Fibroblast of skin of right quadriceps (primary cell): ENCODE measurements at places on chromosomes 6 and 20.

- DNase-seq: no peak
Measured at GRCh38 chr6:89372506-89372901, 20.0 kb upstream of the UBE2J1 start.

- DNase-seq: no peak
Measured at GRCh38 chr6:87364602-87365252, 20.1 kb downstream of the C6orf163 start.

GRCh38 chr6:89500611-89501010, 67.7 kb downstream of the ANKRD6 start:
- no peak for DNase-seq

DNA sequence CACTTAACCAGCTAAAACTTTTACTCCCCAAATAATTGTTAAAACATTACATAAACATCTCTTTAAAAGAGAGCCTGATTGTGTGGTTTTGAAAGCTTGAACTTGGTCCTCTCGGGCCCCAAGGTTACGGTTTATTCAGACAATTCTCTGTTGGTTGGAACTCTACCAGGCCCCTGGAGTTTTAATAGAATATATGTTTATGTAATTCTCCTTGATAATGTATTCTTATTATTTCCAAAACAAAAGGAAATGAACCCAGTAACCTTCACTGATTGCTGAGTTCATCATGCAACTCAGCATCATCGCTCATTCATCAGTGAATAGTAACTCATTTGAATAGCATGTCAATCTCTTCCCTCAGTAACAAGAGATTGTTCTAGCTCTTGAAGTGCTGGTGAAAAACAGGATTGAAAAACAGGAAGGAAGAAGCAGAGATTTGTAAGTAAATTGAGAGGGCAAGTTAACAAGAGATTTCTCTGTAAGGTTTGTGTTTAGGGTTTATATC, 464.5 kb upstream of the MARCKS start:
- no peak for DNase-seq

- DNase-seq: peak; percentile 73
Measured at GRCh38 chr6:15387118-15387517, 141.2 kb downstream of the JARID2 start.

DNA sequence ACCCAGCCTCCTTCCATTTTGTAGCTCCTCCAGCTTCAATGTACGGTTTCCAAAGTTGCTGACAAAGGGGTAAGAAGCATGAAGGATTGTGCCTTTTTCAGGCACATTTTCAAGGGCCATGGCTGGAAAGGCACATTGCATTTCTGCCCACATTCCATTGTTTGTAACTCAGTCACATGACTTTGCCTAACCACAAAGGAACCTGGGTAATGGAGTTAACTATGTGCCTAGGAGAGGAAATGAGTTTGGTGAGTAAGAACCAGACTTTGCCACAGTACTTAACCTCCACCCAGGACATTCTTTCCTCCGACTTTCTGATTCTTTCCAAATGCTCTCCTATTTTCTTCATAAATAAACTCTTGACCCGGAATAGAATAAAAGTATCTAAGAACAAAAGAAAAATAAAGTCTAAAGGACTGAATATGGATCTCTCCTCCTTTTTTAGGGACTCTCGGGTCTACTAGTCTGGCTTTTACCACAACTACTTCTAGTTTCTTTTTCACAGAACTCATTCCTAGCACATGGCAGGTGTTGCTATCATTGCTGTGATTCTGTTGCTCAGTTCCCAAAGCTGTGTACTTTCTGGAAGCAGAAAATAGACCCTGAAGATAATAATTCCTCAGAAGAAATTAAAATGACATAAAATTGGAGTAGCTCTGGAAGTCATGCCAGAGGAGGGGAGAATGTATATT, 81.5 kb upstream of the ISM1 start:
- DNase-seq: peak; percentile 20

DNA sequence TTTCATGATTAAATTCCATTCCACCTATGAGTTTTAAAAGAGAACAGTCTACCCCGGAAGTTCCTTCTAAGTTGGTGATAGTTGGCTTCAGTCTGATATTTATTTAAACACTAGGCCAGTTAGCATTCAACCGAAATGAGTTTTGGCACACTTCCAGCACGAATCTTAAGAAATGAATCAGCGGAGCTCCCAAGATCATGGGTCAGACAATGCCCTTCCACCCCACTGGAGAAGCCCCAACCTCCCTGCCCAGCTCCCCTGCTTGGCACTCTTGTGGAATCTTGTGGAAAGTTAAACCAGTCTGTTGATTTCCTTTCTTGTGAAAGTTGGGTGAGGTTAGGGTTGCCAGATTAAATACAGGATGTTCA, 64.3 kb downstream of the MKKS start:
- DNase-seq: no peak

GRCh38 chr6:158780988-158781691, 38.0 kb downstream of the EZR start:
- no peak for DNase-seq

DNA sequence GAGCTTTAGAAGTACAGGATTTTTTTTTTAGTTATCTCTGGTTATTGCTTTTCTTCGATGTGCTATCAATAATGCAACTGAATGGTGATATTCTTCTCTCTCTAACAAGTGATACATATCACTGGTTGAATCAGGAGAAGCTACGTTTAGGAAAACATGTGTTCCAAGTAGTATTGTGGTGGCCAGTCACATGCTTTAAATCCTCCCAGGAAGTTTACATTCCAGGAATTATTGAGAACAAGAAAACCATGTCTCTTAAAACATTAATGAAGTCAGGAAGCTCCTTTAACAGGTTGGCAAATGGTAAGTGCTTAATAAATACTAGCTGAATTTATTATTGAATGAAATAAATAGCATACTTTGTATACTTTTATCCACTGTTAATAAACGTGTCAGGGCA, 371.1 kb downstream of the BCKDHB start:
- peak; percentile 72 for DNase-seq

DNA sequence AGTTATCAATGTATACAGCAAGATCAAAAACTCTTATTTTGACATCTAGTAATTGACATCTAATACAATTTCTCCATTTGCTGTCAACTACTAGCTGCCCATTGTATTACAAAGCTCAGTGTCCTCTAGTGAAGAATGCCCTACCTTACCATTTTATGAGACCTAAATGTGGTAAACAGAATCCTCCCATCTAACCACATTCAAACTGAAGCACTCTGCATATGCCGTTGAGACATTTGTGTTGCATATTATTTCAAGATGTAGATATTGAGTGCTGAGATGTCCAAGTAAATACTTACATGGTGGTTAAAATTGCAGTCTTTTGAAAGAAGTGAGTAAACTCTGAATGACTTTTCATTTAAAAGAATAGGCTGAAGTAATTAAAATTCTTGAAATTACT, 597 bp upstream of the GLYATL3 start:
- no peak for DNase-seq

DNA sequence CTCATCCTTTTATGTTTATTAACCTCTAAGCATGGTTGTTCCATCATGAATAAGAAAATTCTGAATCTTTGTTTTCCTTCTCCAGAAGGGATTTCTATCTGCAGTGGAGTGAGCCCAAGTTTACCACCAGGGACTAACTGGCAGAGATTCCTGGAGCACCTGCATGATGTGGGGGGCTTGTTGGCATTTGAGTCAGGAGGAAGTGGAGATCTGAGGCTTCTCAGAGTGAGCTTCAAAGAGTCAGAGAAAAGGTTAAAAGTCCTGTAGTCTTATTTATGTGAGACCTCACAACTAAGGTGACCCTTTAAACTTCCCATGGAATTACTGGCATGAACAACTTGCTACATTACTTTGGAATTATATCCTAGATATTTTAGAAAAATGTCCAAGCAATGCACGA, 138.1 kb upstream of the SLC24A3 start:
- no peak for DNase-seq

- DNase-seq: no peak
Measured at GRCh38 chr6:192313-192664, 100.0 kb upstream of the DUSP22 start.

DNA sequence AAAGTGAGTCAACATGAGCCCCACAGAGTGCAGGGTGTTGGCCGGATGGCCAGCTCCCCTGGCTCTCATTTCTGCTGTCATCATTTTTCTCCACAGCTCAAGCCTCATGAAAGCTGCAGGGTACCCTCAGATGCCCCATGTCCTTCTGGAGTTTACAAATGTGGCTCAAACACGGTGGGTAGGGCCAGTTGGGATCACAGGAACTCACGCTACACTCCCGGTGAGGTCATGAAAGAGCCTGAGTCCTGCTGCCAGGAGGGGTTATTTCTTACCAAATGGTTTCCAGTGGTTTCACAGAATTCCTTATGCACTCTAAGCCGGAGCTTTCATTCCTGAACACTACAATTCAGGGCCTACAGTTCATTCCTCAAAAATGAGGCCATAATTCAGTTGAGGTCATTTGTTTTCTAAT, 78.7 kb downstream of the TMEM170B start:
- DNase-seq: peak; percentile 93

GRCh38 chr6:12536416-12536815, 180.2 kb upstream of the PHACTR1 start:
- DNase-seq: no peak

DNA sequence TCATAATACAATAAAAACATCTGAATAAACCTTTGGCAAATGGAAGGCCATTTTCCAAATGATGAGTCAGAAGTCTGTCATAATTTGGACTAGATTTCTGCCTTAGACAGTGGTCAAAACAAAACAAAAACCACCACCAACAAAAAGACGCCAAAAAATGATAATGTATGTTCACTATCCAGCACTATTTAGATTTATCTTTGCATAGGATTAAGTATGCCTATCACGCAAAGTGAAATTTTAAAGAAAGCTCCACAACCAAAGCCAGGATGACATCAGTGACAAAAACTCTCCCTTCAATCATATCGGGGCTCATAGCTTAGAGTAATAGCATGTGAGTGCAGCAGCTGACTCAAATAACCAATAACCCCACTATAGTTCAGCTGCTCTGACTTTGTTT, 201.9 kb downstream of the MOXD1 start:
- peak; percentile 71 for DNase-seq

GRCh38 chr6:162416831-162417537, 310.6 kb downstream of the PRKN start:
- DNase-seq: peak; percentile 3

DNA sequence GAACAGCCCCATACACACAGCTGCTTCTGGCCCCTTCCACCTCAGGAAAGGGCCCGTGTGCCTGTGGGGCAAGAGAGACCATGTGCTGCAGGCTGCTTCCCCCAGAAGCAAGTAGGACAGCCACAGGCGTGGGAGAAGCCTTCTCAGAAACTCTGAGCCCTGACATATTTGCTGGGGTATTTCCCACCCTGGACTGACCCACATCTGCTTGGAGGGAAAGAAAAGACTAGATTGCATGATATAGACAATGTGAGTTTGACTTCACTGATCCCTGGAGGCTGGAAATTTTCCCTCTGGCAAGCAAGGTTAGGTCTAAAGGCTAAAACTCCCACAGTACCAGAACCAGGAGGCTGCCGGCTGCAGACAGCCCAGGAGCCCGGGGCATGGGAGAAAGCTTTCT, 213.3 kb upstream of the SSTR4 start:
- DNase-seq: no peak

DNA sequence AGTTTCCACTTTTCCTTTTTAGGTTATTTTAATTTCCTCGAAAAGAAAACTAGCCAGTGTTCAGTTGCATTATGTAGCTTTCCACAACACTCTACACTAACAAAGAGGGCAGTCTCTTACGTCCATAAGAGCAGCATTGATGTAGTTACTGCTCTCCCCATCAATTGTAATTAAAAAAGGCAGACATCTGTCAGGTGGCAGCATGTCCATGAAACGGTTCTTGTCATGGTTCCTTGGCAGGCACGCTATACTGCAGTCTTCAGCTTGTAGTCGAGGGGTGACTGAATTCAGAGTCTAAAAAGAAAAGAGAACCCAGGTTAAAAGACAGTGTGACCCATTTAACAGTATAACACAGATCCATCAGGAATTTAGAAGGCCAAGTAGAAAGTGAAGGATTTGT, 80.1 kb upstream of the THEMIS start:
- DNase-seq: no peak

DNA sequence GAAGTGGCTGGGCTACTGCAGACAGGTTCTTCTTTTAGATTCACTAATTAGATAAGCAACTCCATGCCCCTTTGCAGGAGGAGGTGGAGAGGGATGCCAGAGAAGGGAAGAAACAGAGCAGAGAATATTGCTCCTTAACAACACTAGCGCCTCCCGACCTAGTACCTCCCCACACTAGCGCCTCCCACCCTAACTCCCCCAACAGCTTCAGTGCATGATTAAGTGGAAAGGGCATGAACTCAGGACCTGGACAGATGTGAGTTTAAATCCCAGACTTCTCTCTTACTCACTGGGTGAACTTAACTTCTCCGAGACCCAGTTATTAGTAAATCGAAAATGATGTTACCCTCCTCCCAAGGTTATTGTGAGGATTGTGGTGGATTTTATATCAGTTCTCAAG, 25.7 kb downstream of the STX11 start:
- DNase-seq: no peak

- no peak for DNase-seq
Measured at GRCh38 chr6:68636666-68637065, 1.6 kb downstream of the ADGRB3 start.

GRCh38 chr6:158610319-158610968, 34.1 kb downstream of the DYNLT1 start:
- DNase-seq: no peak

DNA sequence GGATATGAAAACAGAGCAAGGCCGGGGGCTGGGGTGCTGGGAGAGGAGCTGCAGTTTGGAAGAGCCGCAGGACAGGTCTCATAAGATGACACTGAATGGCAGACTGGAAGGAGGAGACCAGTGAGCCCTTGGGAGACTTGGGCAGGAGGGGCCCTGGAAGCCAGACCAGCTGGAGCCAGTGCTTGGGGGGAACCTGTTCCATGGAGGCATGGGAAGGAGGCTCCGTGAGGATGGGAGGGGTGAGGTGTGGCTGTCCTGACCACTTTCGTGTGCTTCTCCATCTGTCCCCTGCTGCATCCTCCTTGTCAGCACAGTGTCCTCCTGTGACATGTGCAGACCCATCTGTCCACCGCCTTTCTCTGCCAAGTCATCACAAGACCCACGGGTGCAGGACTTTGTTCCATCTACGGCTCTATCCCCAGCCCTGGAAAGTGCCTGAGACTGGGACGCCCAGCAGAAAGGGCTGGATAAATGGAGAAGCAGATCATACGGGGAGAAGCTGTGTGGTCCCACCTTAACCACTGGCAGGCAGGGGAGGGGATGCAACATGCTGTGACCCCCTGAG, 84.8 kb upstream of the MPC1 start:
- no peak for DNase-seq

DNA sequence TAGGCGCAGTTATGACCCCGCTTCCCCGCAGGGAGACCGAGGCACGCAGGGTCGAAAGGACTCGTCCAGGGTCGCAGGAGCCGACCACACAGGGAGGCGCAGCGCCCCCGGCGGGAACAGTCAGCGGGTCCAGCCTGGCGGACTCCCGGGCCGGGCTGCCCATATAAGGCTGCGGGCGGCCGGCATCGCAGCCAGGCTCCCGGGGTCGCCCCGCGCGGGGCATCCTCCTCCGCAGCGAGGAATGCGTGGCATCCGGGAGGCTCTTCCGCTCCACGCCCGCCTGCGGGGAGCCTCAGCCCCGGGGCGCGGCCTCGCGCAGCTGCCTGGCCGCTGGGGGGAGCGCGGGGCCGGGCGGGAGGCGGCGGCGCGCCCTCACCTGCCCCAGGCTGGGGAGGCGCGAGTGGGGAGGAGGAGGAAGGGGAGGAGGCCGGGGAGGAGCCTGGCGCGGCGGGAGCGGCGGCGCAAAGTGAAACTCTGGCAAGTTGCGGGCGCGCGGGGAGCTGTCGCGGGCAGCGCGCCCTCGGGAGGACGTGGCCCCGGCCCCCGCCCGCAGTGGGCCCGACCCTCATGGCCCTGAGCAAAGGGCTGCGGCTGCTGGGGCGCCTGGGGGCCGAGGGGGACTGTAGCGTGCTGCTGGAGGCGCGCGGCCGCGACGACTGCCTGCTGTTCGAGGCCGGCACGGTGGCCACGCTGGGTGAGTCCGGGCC, at the start of gene SYNJ2:
SYNJ2 (plus strand) TSS at position 469 of the 707 bp plus-strand sequence; CDS start at position 568, 99 bp downstream.
- peak; percentile 79 for DNase-seq
